Motor neuron (in vitro differentiated cells): ENCODE measurements at places on chromosomes 11 and 22.

DNA sequence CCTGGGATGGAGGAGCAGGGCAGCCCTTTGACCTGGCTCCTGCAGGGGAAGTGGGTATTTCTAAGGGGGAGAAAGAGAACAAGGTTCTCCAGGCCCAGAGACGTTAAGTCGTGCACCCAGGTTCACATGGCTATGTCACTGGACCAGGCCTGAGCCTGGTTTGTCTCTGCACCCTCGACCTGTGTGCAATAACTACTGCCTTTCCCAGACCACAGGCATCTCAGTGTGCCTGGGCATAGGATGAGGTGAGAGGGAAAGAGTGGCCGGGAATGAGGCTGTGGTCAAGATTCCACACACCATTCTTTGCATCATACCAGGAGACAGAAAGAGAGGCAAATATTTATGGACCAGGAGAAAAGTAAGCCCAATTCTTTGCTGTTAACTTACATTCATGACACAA, 66.8 kb downstream of the PRR5L start:
- peak; percentile 19 for ATAC-seq

DNA sequence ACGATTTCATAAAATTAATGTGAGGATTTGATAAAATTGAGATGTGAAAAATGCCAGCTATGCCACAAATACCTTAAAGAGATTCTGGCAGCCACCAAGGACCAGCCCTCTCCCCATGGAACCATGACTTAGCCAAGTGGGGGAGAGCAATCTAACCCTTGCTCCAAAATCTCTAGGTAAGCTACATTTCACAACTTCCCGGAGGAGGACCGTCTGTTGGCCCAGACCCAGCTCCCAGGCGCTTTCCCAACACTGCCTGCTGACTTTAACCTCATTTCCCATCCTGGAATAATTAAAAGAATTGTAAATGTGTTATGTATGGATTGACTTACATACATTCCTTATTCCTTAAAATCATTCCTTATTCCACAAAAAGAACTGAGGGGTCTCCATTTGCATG, 47.5 kb upstream of the TENM4 start:
- ATAC-seq = no peak

GRCh38 chr11:35664977-35665441, 2.4 kb downstream of the TRIM44 start:
- ATAC-seq = no peak

DNA sequence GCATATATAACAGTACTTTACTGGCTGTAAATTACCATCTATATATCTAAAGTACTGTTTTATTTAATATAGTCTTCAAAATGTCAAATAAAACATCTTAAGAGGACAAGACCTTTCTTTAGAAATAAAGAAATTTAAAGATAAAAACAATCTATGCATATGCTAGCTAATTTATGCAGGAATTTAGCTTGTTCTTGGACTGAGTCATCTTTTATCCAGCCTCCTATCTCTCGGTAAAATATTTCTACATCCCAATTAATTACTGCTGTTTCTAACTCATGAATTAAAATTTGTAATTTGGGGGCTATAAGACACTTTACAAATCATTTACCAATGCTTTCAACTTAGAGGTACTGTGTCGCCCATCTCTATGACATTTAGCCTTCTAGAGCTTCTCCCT, 72.8 kb upstream of the DDI1 start:
- no peak for ATAC-seq

GRCh38 chr11:20535271-20535881, 64.0 kb upstream of the SLC6A5 start:
- no peak for ATAC-seq

GRCh38 chr22:36457688-36458450, 23.6 kb downstream of the TXN2 start:
- no peak for ATAC-seq

DNA sequence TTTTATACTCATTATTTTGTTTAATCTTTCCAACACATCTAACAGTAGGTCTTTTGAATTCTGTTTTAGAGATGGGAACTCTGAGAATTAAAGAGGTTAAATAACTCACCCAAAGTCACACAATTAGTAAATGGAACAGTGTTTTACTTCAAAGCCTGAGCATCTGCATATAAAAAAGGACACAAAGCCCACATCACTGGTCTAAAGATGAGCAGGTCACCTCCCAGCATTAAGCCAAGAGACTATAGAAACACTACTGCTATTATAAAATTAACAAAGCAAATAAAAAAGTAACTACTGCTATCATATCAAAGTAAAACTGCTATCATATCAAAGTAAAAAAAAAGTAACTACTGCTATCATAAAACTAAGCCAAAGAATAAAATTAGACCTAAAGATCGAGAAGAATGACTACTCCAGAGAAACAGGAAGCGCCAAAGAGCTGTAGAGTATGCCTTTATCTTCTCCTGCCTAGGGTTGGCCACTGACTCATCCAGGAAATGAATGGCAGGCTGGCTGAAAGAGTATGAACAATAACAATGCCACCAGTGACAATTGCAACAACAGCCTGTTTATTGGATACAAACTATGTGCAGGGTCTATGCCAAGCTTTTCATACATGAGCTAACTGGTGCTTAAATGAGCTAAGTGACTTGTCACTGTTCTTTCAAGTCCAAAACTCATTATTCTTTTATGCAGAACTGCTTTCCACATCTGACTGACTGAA, 1153.0 kb upstream of the TENM4 start:
- peak; percentile 94 for ATAC-seq

DNA sequence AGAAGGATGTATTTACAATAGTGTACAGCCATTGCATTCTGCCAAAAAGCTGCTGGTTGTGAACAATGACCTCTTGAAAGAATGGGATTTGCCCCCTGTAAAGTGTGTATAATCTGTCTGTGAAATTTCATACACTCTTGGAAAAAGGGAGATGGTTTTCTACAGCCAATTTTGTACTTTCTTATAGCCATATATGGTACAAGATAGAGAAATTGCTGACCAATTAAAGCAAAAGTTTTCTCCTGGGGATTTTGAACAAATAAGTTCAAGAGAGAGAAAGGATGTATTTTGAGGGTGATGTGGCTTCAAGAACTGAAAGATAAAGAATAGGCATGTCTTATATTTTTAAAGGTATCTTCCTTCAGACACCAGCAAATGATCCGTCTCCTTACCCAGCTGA, 211.0 kb downstream of the NAV2 start:
- no peak for ATAC-seq

GRCh38 chr22:37933711-37934376, 19.6 kb downstream of the C22orf23 start:
- ATAC-seq = peak; percentile 99

- ATAC-seq = no peak
These were observed 4.7 kb downstream of the UPB1 start for GRCh38 chr22:24499706-24500276.

DNA sequence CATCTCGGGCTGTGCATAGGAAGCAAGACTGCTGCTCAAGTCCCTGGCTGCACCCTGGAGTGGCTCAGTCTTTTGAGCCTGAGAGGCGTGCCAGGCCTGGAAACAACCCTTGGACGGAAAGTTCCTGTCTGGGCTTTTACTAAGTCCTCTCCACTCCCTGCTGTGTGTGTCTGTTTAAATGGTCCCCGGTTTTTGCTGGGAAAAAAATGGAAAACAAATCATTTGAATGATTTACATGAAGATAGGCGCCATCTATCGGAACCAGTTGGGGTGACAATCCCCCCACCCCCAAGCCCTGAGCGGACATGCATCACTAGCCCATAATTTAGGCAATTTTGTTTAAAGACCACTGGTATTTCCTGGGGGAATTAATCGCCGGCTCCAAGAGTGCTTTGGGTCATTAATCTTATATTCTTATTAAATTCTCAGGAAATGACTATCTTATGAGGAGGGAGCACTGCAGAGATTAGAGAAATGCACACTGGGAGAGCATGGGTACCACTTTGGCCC, 2.7 kb upstream of the GAB2 start:
- ATAC-seq = no peak

DNA sequence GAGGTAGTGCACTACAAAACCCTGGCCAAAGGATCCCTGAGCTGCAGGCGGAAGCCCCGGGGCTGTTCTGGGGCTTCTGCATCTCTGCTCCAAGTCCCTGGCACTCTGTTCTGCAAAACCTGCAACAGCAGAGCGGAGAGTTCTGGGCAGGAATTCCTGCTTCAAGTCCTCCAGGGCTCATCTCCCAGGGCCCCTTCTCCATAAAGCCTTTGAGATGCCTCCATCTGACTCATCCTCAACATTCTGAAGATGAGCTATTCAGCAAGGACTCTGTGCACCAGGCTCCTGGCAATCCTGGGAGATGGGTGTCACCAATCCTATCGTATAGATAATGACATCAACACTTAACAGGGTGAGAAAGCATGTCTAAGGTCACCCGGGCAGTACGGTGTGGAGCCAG, 19.3 kb downstream of the SYN3 start:
- no peak for ATAC-seq

DNA sequence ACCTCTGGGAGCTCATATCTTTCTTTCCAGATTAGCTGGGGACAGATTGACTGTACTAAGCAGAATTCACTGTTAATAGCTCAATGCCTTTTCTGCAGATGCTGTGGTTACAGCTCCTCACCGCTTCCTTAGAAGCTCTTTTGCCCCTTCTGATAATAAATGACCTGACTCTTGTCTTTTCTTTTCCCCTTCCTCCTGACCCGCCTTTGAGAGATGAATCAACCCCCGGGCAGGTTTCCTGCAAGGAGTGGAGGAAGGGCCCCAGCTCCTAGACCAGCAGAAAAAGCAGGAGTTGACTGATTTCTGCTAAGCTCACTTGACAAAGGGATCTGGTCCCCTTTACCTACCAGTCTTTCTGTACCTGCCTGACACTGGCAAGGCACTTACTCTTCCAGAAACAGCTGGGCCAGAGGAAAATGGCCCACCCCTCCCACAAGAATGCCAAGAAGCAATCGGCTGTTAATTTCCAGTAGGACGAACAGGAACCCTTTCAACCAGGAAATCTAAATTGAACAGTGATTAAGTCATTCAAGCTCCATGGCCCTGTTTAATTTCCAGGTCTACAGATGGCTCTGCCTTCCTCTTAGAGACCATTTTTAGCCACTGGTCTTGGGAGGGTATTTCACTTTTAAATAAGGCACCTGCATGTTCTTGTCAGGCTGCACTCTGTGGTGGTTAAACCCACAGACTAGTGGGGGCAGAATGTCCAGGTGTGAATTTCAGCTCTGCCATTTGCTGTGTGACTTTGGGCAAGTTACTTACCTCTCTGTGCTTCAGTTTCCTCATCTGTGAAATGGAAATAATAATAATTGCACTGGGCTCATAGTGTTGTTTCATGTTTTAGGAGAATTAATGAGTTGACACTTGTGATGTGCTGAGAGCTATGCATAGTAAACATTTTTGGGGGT, 67.5 kb downstream of the PRR5L start:
- no peak for ATAC-seq

DNA sequence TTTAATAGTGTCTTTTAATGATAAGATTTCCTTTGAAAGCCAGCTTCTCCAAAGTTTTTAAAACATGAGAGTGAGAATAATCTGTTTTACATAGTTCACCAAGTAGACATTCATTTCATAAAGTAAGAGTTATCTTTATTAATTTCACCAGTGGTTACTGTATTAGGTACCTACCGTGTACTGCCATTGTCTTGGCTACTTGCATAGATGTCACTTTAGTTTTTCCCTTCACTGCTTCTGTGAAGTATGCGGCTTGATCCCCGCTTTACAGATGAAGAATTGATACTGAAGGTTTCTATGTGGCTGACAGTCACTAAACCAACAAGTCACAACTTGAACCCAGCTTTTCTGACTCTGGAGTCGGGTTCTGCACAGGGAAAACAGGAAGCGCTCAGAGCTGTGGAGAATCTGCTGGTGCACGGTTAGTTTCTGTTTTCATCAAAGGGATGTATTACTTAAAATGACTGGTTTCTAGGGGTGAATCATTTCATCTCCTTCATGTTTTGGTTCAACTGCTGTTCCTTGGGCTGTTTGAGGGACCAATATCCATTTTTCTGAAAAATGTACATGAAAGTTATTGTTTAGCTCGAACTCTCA, 39.3 kb upstream of the MYO18B start:
- no peak for ATAC-seq

GRCh38 chr22:37669586-37669985, 5.8 kb upstream of the LGALS1 start:
- ATAC-seq = no peak

- ATAC-seq = no peak
These were observed 44.3 kb downstream of the LINC01488 start for GRCh38 chr11:69525516-69526452.

- no peak for ATAC-seq
These were observed 2.0 kb downstream of the USH1C start for GRCh38 chr11:17542249-17542648.

- peak; percentile 66 for ATAC-seq
These were observed 195.9 kb downstream of the BCR start for GRCh38 chr22:23376256-23376655.

DNA sequence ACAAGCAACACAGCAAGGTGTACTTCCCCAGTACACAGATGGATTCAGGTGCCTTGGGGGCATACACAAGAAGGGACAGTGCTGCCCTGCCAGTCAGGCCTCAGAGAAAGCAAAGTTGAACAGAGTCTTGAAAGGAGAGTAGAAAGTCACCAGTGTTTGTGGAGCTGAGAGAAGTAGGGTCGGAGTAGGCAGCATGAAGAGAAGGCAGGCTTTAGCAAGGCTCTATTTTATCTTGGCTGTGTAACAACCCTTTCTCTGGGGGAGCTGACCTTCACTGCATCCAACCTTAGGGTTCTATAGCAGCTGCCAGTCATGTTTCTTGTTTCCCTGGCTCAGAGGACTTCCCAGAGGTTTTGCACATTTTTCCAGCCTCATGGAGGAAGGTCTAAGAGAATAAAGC, 77.4 kb upstream of the BLID start:
- ATAC-seq = no peak

DNA sequence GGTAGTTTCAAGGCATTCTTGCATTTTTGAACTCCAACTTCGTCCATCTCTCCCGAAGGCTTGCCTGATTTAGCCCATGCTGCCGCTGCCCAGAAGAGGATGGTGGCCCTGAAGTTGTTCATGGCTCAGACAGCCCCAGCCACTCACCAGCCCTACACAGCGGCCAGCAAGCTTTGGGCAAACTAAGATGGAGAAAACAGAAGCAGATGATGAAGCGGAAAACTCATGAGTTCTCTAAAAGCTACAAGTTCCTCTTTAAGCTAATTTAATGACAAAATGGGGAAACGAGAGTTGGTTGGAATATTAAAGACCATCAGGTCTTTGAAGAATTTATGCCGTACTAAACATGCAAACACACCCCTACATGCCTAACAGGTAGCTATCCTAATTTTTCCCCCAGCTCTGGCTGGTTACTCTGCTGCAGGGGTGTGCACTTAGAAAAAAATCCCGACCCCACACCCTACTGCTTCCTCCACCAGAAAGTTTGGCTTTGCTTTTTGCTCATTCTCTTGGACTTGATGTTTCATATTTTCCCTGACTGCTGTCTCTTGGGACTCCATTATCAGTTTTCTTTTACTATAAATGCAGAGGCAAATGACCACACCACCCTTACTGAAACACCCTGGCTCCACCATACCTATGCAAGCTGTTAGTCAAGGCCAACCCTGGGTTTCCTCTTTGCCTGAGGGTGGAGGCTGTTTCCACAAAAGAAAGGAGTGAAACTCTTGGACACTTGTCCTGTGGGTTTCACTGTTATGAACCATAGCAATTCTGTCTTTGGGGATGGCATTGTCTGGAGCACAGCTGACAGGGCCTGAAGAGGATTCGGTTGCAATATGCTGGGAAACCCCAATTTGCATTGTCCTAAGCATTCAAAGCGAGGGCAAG, at the start of gene MPEG1:
Gene MPEG1 (minus strand): TSS at position 184 of the 888 bp plus-strand sequence. CDS start 62 bp downstream, at position 122.
- no peak for ATAC-seq

GRCh38 chr11:60835534-60835846, 6.4 kb upstream of the CCDC86 start:
- no peak for ATAC-seq
